ENCODE measurements at places on chromosomes 7 and 10.

DNA sequence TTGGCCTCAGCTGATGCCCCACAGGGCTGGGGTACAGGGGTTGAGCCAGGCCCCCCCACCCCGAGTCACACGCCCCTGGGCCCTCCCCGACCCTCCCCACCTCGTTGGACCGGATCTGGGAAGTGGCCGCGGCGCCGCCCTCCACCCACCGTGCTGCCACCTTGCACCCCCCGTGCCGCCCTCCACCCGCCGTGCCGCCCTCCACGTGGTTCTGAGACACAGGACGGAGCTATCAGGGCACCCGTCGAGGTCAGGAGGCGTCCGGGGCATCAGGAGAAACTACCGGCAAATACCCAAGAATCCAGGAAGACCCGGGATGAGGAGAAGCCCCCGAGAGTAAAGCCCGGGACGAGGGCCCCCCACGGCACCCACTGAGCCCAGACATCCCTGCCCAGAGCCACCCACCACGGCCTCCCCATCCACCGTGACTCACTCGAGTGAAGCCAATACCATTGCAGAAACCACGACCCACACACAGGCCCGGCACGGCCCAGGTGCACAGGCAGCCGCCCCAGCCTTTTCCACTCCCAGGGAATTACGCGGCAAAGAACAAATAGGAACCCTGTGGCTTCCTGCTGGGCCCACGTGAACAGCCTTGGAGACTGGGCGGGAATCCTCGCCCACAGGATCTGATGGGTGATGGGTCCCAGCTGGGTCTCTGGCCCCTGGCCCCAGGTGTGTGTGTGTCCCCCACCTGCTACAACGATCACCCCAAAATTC, 34.0 kb downstream of the ADAP1 start:
- no peak for DNase-seq

DNA sequence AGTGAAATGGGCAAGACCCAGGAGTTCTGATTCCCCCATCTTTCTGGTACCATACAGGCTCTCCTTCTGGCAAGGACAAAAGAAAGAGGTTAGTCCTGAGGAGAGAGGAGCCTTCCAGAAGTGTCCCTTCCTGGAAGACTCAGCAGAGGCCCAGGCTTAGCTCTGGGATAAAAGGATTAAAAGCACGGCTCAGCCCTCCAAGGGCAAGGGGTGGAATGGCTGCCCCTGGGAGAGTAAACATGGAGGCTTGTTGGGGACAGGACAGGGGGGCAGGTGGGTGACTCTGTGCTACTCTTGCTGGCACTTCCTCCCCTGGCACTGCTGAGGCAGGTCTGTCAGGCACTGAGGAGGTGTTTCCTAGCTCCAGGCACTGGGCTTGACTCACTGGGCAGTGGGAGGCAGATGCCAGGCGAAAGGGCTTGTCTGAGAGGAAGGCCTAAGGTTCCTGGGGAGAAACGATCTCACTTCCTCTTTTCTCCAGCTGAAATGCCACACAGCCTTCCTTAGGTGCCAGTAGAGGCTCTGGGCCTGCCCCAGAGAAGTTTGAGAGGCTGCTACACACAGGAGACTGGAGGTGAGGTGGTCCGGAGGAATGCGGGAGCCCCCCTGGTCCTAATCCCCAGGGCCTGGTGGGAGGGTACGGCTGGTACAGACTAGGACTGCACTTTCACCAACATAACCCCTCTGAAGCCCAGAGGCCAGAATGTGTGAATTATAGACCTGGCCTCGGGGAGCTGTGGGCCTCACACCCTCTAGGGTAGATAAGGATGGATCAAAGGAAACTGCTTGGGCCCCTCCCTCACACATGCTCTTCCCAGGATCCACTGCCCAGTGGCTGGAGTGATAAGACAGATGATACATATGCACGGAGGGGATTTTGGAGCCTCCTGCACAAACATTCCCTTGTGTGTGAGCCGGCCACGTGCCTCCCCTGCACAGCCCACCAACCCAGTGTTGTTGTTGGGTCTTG, 63.2 kb upstream of the PODXL start:
- DNase-seq, result no peak

DNA sequence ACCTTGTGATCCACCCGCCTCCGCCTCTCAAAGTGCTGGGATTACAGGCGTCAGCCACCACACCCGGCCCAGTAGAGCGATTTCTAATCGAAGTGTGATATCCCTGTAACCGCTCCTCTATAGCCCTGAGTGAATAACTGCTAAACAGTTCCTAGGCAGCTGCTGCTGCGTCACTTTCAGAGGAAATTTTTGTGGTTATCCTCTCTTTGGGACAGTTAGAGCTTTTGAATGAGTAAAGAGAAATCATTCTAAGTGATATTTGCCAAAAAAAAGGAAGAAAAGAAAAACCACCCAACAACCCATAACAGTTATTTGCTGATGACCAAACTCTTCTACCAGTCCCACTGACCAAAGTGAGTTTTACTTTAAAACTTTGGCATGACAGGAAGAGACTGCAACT, 59.9 kb downstream of the MKX start:
- no peak for DNase-seq

GRCh38 chr10:85831422-85831821, 535.2 kb downstream of the GRID1 start:
- DNase-seq, result no peak

DNA sequence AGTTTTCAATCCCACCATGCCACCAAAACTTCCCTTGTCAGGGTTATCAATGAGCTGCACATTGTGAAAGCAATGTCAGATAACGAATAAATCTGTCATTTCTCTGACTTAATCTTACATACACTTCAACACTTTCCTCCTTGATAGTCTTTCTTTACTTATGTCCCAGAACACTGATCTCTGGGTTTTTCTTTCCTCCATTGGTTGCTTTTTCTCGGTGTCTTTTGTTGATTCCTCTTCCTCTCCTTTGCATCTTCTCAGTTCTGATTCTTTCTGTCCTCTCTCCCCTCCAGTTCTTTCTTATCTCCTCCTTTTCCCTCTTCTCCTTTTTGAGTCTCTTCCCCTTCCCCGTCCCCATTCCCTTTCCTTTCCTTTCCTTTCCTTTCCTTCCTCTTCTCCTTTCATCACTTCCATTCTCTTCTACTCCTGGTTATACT, 16.6 kb downstream of the DNAJB9 start:
- DNase-seq, result no peak

DNA sequence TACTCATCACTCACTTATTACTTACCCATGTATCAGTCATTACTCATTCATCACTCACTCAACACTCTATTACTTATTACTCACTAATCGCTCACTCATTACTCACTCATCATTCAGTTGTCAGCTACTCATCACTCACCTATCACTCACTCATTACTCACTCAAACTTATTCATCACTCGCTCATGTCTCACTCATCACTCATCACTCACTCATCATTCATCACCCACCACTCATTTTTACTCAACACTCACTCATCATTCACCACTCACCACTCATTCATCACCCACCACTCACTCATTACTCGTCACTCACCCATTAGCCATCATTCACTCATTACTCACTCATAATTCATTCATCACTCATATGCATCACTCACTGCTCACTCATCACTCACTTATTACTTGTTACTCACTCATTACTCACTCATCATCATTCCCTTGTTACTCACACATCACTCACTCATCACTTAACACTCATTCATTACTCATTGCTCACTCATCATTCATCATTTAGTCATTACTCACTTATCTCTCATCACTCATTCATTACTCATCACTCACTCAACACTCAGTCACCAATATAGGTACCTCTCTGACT, 237.9 kb downstream of the ADARB2 start:
- no peak for DNase-seq

DNA sequence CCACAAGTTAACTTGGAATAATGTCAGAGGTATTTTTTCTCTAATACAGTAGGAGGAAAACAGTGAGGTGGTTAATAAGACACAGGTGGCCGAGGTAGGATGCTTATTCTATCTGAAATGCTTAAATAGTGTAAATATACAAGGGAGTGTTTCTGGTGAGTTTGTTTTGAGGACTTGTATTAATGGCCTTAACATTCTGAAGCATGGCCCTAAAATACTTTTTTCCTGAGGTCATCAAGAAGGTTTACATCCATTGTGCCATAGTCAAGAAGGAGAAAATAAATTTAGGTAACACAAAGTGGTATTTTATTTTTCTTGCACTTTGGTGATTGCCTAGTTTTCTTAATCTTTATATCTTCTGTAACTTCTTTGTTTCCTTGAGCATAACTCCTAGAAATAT, 18.8 kb downstream of the GNAI1 start:
- DNase-seq, result no peak

- DNase-seq, result no peak
These were observed 298.5 kb upstream of the TPK1 start for GRCh38 chr7:145134377-145134776.

- peak; percentile 45 for DNase-seq
These were observed 29.5 kb upstream of the BMS1 start for GRCh38 chr10:42753126-42753506.

DNA sequence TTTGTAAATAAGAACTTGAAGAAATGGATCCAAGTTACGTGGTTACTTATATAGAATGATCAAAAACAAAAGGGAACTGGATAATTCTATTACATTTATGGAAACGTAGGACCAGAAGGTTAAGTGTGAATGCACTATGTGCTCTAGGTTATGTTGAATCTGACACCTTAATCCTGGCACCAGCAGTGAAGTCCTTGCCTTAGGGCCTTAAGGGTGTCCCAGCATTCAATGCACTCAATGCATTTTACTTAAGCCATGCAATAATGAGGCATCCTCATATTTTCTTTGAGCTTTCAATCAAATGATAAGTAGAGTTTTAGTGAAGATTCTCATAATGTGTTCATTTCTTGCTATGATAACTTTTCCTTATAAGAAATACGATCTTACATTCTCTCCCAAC, 178.3 kb upstream of the AGR3 start:
- DNase-seq, result no peak

GRCh38 chr10:35644050-35644950, 2.2 kb upstream of the FZD8 start:
- DNase-seq, result no peak

- DNase-seq, result no peak
These were observed 102.5 kb downstream of the CD36 start for GRCh38 chr7:80740778-80741545.

DNA sequence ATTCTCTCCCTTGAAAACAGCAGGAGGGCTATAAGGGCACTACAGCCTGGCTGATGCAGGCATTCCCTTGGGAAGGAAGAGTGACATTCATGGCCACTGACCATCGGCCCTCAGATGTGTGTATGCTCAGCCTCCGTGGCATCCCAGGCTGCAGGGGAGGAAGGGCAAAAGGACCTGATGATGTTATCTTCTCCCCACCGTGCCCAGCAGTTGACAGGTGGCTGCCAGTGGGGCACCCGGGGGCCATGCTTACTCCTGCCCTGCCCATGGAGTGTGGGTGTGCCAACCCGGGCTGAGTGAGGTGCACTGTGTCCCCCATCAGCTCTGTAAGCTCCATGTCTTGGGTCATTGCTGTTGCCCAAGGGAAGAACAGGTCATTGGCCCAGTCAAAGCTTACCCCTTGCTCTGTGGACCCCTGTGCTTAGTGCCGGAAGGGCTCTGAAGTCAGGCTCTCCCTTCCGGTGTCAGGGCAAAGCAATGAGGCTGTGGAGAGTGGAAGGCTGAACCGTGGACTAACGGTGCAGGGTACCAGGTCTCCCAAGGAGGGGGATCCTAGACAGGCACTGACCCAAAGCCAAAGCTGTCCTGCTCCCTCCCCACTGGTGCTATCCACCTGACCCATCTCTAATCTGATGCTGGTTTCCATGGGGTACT, 92.2 kb downstream of the CCDC3 start:
- DNase-seq, result no peak
